ENCODE measurements at places on chromosomes 3 and 15.
A peak's percentile ranks its signal among the peaks of the same experiment; 100 is the strongest.

GRCh38 chr3:106176734-106177133 lies 307.9 kb upstream of the CBLB start:
- DNase-seq, result peak; percentile 93

- no peak for DNase-seq
Observed at GRCh38 chr15:75594276-75594675, 15.2 kb upstream of the PTPN9 start.

DNA sequence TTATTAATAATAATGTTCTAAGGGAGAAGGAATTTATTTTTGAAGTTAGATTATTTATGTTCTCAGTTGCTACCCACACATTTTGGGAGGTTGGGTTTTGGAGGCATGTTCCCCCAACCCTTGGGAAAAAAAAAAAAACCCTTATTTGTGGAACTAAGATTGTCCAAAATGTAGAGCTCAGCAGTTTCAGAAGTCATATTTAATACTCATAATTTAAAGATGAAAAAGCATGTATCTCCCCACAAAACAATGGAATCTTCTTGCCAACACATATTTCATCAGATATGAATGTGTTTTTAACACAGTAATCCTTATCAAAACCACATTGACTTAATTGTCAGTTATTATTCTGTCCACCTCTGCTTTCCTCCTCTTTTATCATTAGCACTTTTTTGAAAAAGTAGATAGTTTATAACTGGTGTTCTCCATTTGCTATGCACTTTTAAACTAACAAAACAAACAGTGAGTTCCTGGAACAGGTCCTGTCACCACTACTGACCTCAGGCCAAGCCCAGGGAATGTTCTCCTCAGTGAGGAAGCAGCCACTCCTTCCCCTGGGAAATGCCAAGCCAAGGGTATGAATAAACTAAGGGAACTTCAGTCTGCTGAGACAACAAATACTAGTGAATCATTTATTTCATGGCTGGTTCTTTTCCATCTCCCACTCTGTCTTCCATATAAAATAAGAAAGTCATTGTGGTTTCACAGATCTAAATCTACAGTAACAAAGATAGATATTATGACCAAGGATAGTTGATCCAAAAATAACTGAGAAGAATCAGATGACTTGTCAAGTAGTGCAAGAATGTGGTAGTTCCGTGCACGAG lies 414.4 kb upstream of the ALCAM start:
- DNase-seq, result no peak

GRCh38 chr3:100185847-100186246 lies 71.5 kb upstream of the FILIP1L start:
- DNase-seq, result no peak
